ENCODE measurements at places on chromosomes 5 and 9.

DNA sequence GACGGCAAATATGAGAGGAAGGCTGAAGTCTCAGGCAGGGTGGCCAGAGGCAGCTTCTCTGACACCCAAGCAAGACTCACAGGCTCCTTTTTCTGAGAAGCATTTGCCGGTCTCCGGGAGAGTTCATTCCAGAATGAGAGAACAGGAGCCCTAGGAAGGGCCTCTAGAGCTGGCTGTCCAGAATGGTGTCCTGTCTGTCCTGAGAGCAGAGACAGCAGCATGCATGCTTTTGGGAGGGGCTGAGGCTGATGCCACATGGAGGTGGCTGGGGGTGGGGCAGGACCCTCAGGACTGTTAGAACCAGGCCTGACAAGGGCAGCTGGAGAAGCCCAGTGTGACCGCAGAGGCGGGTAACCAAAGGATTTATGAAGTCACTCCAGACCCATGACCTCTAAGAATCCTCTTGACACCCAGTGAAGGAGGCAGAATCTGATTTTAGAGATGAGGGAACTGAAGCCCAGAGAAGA is 60.0 kb downstream of the SHB start:
- DNase-seq = no peak

- DNase-seq = no peak
These were observed 7.9 kb downstream of the TJP2 start for GRCh38 chr9:69181908-69182353.

DNA sequence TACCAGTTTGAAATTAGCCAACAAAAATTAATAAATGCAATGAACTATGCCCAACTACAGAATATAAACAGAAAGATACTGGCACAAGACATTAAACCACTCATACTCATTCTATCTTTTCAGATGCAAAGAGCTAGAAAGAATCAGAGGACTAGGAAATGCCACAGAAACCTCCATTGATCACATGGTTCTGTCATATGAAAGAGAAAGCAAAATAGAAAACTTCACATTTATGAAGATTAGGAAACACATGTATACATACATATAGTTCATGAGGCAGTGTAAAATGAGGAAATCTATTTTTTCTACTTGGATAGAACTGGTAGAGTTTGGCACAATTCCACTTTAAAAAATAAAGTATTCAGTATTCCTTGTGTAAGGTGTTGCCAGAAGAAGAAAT is 275.1 kb upstream of the PTGER4 start:
- DNase-seq = no peak

DNA sequence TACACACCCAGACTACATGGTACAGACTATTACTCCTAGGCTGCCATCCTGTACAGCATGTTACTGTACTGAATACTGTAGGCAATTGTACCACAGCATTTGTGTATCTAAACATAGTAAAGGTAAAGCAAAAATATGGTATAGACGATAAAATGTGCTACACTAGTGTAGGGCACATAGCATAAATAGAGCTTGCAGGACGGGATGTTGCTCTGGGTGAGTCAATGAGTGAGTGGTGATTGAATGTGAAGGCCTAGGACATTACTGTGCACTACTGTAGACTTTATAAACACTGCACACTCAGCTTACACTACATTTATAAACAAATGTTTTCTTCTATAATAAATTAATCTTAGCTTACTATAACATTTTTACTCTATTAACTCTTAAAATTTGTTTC is 25.6 kb downstream of the ANKRD55 start:
- no peak for DNase-seq

- DNase-seq = no peak
These were observed 1.3 kb downstream of the MACIR start for GRCh38 chr5:103259705-103260355.

Measured in Caki2 (cell line).